ENCODE measurements at places on chromosomes 2 and 18.

DNA sequence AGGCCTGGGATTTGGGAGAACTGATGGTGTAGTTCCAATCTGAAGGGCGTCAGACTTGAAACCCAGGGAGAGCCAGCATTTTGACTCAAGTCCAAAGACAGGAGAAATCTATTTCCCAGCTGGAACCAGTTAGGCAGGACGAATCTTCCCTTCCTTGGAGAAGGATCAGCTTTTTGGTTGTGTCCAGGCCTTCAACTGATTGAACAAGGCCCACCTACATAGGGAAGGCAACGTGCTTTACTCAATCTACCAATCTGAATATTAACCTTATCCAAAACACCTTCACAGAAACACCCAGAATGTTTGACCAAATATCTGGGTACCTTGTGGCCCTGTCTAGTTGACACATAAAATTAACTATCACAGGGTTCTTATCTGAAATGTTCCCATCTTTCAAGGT, 221.9 kb upstream of the DLGAP1 start:
- DNase-seq = no peak

DNA sequence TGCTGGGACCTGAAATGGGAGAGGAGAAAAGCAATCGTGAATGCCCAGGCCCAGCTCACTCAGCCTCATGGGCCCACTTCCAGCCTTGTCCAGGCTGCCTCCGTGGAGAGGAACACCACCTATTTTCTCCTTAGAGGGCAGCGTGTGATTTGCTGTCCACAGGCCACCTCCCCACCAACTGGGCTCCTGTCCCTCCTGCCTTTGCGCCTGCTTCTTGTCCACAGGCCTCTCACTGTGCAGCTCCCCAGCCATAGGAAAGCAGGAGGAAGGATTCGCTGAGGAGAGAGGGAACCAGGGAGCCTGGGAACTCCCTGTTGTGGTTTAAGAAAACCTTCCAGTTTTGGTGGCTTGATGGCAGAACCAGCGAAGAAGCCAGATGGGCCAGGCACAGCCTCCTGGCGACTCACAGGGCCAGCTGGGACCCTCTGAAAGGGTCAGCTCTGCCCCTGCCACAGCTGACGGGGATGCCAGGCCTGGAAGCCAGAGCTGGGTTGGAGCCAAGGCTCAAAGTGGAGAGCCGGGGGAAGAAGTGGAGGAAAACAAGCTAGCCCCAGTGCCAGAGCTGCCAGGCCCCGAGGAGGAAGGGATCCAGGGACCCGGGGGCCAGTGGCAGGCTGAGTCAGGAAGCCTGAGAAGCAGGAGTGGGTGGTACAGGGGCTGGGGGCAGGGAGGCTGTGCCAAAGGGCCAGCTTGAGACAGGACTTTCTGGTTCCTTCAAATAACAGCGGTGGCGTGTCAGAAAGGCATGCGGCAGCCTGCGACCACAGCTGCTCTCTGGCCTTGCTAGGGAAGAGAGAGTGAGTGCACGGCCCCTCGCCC, 9.9 kb downstream of the TMBIM1 start:
- DNase-seq = no peak

DNA sequence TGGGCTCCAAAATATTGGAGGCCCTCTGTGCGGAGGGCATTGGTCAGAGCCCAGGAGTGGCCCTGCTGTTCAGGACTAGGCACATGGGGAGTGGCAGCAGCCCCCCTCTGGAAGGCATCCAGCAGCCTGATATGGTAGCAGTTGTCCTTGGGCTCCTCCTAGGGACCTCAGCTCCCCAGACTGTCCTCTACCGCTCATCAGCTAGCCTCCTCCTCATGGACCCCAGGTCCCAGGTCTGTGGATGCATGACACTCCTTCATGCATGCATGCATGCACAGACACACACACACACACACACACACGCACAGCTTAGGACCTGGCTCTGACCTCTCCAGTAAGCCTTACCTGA, 15.4 kb upstream of the ATP6V1B1 start:
- DNase-seq = no peak

DNA sequence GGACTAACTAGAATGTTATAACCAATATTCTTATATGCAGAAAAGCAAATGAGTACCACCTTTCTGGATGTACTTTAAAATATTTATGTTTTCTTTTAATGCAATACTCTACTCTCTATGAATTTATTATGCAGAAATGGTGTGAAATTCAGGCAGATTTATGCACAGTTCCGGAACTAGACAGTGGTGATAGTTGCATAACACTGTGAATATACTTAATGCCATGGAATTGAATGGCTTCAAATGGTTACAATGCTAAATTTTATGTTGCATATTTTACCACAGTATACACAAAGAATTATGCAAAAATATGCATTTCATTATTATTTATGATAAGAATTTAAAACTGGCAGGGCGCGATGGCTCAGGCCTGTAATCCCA, 287.8 kb upstream of the FN1 start:
- no peak for DNase-seq

DNA sequence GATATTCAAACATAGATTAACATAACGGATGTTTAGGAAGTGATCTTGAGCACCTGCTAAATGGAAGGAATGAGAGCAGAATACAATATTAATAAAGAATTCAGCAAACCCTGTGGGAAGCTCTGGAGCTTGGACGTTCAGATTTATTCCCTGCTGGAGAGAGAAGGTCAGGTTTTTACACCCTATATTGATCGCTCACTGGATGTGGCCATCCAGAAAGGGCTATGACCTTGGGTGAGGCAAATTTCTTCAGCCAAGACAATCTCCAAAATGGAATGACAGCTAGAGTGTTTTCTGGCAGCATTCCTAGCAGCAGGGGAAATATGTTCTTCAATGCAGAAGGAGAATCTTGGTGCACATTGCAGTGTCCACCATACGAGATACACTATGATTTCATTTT, 288.3 kb downstream of the IRS1 start:
- DNase-seq = no peak

DNA sequence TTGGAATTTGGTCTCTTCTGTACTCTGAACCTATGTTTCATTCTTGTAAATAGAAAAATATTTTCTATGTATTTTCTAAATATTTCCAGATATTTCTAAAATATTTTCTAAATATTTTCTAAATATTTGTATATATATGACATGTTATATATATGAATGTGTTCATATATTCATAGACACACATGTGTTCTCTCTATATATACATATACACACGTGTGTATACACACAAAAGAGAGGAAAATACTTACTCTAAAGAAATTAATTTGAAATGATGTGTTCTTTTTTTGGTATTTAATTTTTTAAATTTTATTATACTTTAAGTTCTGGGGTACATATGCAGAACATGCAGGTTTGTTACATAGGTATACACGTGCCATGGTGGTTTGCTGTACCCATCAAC, 589.6 kb downstream of the LRRTM4 start:
- DNase-seq = no peak

Data from activated CD4-positive, alpha-beta T cell treated with anti-CD3 and anti-CD28 coated beads, Interleukin-2, amount 50 U/mL, for 16 hours (primary cell).